ENCODE measurements at places on chromosomes 11 and 22.

- no peak for DNase-seq
These were observed 56.6 kb downstream of the CCDC81 start for GRCh38 chr11:86431258-86431657.

GRCh38 chr11:40161854-40162410, 1297.5 kb downstream of the LRRC4C start:
- no peak for DNase-seq

DNA sequence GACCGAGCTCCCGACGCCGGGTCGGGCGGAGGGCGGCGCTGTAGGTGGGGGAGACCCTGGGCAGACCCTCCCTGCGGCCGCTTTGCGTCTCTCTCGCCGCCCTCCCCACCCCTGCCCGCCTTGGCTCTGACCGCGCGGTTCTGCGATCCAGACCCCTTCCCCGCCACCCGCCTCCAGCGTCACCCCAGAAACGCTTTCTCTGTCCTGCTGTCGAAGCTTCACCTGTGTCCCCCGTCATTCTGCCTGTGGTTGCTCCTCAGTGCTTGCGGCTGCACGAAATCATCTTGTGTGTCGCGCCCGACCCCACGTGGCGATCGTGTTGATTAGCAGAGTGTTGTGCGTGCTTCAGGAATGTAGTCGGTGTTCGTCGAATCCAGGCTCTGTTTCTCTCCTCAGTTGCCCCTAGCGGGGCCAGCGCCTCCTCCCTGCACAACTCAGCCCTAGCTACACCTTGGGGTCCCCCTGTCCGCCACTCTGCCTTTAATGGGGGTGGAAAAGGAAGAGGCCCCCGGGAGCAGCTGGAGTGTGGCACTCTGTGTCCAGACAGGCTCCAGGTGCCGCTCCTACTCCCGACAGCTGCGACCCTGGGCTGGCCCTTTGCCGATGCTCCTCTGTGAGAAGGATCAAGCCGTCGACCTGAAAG, 851 bp downstream of the PTDSS2 start:
- DNase-seq, result peak; percentile 91

DNA sequence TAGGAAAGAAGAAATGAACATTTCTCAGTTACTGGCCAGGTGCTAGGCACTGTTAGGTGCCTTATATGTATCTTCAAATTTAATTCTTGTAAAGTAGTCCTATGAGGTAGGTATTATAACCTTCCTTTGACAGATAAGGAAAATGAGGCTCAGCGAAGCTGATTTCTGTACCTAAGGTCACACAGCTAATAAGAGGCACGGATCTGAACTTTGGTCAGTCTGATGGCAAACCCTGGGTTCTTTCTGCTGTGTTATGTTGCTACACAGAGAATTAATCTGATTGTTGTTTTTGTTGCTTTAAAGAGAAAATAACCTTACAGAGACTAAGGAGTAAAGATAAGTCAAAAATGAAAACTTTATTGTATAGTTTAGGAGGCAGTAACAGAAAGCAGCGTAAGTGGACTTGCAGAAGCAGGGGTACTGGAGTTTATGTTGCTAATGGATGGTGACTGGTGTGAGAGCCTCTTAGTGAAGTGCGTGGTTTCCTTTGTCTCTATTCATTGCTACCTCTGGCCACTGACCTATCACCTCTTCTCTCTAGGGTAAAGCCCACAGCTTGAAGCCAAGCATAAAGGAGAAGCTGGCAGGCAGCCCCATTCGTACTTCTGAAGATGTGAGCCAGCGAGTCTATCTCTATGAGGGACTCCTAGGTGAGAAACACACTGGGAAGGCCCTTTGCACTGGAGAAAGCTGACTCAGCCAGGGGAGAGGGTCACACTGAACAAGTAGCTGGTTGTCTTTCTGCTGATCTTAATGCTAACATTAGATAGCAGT, 38.3 kb downstream of the MADD start:
- no peak for DNase-seq

DNA sequence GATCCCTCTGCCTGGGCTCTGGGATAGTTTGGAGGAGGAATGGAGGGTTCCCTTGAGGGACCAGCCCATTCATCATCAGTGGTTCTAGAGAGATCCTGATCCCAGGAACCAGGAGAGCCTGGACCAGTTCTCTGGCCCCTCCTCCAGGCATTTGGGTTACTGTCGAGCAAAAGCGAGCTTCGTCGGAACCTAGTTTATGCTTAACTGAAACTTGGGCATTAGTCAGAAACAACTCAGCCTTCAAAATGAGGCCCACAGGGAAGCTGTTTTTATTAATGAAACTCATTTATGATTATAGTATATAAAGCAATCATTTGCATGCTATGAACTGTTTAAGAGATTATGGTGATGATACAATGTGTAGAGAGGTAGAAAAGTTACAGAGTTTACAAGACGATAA, 61.4 kb downstream of the LIF start:
- no peak for DNase-seq

GRCh38 chr22:20494978-20495860, at the start of gene KLHL22:
Gene KLHL22 (minus strand): TSS chr22:20495795. CDS start chr22:20489211, 6,584 bp downstream.
- DNase-seq, result peak; percentile 49

- no peak for DNase-seq
These were observed 23.7 kb downstream of the YWHAH start for GRCh38 chr22:31968022-31968421.

- DNase-seq, result no peak
These were observed 30.4 kb downstream of the CYTH4 start for GRCh38 chr22:37312549-37313183.

DNA sequence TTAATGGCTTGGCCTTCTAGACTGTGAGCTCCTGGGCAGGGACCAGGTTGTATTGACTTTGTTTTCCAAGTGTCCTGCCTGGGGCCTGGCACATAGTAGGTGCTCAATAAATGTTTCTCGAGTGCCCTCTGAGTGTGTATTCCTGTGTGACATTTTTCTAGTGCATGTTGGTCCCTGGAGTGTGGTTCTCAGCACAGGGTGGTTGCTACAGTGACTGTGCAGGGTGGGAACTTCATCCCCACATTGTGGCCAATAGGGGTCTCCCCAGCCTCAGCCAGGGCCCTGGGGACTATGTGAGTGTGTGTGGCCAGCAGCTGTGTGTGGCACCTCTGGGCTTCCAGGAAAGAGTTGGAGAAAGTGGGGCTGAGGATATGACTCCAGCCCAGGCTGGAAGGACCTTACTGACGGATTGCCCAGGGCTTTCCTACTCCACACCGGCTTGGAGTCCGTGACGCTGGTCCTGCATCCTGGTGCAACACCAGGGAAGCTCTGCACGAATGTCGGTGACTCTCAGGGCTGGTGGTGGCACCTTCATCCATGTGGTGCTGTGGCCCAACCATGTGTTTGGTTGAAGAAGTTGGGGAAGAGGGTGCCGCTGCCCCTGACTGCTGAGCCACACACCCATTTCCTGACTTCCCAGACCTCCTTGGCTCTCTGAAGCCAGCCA, 9.0 kb upstream of the MARK2 start:
- DNase-seq, result no peak
